NCI-H524 treated with DMSO at 0.1 percent for 48 hours (cell line): ENCODE measurements at places on chromosomes 3 and 15.

GRCh38 chr3:197942956-197943556 lies 6.9 kb upstream of the RPL35A start:
- DNase-seq, result peak; percentile 20

- no peak for DNase-seq
Observed at GRCh38 chr3:59425942-59426341, 376.1 kb upstream of the CFAP20DC start.

GRCh38 chr3:172918165-172918564 lies 167.6 kb downstream of the ECT2 start:
- DNase-seq, result no peak

- no peak for DNase-seq
Observed at GRCh38 chr15:62888623-62889022, 153.9 kb upstream of the TPM1 start.

GRCh38 chr3:27718459-27718858 lies 3.7 kb downstream of the EOMES start:
- DNase-seq, result no peak

GRCh38 chr3:13135811-13136321 lies 62.6 kb upstream of the IQSEC1 start:
- no peak for DNase-seq

DNA sequence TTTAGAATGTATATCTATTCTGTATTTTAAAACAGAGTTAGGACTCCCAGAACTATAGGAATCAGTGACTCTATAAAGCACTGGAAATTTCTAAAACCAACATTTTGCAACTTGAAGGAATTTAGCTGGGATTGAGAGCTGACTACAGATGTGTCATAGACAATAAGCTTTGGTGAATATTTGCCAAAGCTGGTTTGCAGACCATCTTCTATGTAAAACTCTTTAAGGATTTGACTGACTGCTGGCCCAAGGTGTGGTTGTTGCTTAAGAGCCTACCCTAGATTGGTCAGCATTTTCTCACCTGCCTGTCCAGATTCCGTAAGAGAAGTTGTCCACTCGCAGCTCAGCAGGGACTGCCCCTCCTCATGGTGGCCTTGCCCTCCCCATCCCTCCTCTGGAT lies 73.2 kb upstream of the GK5 start:
- no peak for DNase-seq

DNA sequence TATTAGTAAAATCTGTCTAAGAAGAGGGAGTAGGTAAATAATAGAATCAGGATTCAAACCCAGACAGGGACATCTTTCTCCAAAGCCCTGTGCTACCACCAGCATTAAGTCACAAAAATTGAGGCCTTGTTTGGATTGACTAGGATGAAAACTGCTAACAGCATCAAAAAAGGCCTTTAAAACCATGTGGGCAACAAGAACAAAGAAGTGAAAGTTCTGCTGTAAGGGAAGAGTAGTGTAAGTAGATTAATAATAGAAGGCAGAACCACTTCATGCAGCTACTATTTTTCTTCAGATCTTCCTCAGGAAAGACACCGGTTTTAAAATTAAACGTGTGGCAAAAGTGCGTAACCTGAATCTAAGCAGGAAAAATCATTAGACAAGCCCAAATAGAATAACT lies 15.3 kb upstream of the KBTBD12 start:
- no peak for DNase-seq

DNA sequence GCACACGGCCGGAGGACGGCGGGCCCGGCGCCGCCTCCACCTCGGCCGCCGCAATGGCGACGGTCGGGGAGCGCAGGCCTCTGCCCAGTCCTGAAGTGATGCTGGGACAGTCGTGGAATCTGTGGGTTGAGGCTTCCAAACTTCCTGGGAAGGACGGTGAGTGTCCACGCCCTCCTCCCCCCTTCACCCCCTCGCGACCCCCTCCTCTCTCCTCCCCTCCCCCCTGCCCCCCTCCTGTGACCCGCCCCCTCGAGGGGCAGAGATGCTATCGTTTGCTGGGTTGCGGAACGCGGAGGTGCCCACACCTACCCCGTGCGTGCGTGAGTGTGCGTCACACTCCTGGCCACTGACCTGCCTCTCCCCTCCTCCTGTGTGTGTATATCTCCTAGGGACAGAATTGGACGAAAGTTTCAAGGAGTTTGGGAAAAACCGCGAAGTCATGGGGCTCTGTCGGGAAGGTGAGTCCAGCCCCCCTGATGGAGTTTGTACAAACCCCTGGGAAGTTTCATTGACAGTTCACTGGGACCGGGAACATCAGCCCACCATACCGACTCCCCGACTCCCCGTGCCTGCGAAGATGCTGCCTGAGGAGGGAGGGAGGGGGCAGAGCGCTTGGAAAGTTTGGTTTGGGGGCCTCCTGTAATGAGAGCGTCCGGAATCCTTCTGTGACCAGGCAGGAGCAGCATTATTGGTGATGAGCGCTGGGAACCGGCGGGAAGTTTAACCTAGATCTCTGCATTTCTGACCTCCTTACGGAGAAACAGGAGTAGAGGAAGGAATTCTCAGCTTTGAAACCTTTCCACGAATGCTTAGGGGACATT lies 795 bp upstream of the SCAANT1 start:
- no peak for DNase-seq

DNA sequence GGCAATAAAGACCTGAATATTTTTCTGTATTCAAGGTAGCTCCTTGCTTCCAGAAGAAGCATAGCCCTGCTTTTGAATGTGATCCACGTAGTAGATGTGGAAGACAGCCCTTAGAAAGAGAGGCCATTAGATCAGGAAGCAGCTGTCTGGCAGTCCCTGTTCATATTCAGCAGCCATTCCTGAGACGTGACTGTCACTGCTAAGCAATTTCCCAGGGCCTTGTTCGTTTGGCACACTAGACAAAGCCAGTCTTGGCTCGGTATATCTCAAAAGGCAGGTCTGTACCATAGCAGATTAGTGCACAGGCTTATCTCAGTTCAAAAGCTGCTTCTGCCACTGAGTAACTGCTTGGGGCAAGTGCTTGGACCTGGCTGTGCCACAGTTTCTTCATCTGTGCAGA lies 287.8 kb upstream of the MCTP2 start:
- no peak for DNase-seq

DNA sequence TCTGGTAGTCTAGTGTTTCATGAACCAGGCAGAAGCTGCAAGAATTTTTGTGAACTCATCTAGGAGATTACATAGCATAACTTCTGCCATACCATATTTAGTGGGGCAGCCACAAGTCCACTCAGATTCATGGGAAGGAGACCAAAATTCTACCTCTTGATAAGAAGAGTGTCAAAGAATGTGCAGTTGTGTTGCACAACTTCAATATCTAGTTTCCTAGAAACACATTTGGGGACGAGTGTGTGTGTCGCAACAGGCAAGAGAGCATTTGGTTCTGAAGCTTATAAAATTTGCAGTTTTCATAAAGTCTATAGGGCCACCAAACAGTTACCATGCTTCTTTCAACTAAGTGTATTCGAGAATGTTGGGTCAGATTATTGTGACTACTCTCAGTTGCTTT lies 115.3 kb downstream of the KCNH8 start:
- no peak for DNase-seq

DNA sequence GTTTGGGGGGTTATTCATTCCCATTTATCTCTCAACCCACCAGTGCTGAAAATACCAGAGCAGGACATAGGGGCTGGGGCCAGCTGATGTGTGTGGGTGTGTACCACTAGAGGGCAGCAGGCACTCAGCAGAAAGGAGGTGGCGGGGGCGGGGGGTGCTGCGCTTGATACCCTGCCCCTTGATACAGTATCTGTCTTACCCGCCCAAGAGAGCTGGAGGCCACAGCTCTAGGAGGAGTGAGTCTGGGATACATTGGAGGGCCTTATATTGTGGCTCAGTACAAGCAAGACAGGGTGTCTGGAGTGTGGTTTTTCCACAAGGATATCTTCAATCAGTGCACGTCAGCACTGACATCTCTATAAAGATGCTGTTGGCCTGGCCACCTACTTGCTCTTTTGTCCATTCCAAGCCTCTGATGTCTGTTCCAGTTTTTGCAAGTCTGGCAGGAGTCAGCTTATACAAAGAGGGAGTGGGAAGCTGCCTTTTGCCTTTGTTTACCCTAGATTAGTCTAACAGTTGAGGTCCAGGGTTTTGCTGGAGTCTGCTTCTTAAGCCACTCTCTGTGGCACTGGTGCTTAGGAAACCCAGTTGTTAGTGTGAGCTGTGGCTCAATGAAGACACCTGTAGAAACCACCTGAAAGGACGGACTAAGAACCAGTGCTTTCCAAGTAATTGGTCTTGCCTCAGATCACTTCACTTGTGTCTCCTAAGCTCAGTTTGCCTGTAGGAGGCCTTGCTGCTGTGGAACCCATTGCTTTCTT lies 1.5 kb upstream of the RBM15B start:
- DNase-seq, result no peak

GRCh38 chr3:98974442-98974841 lies 72.9 kb upstream of the DCBLD2 start:
- DNase-seq, result no peak

DNA sequence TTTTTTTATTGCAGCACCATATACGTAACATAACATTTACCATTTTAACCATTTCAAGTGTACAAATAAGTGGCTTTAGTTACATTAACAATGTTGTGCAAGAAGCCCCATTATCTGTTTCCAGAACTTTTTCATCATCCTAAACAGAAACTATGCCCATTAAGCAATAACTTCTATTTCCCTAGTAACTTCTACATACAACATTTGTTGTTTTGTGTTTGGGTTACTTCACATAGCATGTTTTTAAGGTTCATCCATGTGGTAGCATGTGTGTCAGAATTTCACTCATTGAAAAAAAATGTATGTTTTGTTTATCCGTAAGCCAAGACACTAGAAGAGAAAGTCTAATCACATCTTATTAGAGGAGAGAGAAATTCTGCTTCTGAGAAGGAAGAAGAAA lies 450.5 kb upstream of the PDZRN3 start:
- no peak for DNase-seq

DNA sequence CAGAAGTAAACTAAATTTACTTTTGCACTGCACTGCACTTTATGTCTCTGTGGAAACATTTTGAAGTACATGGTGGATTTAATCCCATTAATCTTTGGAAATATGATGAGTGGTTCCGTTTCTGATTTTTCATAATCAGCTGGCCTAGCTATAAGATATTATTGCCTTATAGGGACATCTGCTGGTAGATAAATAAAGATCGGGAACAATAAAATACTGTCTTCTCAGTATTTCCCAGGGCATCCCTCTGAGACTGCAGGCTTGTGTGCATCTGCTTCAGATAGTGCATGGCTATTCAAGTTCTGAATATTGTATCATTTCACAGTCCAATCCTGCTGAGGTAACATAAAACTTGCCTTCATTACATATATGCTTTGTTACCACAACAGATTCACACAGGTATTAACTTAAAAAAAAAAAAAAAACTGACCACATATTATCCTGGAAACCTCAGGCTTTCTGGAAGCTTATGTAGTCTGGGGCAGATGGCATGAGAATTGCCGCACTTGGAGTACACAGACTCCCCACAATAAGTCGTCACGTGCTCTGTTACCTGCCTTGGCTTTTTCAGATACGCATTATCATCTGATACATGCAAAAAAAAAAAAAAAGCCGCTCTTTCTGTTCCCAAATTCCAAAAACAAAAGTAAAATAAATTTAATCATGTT lies 330.8 kb upstream of the AGTR1 start:
- DNase-seq, result peak; percentile 93

DNA sequence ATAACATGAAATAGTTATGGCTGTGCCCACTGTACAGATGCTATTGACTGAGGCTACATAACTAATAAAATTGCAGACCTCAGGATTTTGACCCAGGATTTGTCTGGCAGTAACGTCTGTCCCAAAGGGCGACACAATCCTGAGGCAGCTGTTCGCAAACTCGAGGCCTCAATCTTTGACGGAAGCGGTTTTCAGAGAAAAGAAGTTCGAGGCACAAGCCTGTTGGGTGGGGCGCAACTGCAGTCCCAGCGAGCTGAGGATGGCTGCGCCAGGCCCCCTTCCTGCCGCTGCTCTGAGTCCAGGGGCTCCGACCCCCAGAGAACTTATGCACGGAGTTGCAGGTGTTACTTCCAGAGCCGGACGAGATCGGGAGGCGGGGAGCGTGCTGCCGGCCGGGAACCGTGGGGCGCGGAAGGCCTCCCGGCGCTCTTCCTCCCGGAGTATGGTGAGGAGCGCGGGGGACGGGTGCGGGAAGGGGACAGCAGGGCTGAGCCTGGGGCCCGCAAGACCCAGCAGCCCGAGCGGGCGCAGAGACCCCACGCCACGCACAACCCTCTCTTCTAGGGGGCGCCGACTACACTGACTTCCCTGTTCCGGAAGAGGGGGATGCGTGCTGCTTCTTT lies at the start of gene PARP15:
PARP15 (plus strand) TSS at position 242 of the 623 bp plus-strand sequence; CDS start at position 260, 18 bp downstream.
- no peak for DNase-seq

DNA sequence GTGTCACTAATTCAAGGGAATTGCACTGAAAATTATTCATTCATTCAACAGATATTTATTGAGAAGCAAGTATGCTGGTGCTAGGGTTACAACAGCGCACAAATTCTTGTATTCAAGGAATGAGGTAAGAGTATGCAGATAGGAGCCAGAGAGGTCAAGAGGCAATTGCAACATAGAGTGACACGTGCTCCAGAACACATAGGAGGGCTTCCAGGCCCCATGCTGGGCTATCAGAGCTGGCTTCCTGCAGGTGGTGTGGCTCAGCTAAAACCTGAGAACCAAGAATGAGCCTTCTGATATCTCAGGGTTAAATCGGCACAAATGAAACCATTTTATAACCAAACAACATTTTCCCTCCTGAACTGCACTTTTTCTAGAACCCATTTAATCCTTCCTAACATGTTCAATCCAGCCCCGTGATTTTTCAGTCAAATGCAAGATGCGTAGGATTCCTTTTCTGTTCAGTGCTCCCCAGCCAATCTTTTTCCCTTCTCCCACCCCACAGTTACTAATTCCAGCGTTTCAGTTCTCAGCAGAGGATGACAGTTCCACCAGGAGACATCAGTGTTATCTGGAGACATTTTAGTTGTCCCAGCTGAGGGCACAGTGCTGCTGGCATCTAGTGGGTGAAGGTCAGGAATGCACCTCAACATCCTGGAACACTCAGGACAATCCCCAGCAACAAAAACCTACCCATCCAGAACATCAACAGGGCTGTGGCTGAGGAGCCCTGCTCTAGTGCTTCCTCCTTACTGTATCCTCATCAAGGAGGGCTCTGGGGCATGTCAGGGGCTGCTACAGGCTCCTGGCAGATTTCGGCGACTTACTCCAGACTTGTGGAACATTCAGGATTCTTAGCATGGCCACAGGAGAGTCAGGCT lies 13.1 kb downstream of the CCR5AS start:
- no peak for DNase-seq

GRCh38 chr3:157542711-157543500 lies 39.7 kb upstream of the VEPH1 start:
- peak; percentile 55 for DNase-seq

GRCh38 chr15:69727121-69727924 lies 274.7 kb downstream of the RPLP1 start:
- DNase-seq, result no peak

DNA sequence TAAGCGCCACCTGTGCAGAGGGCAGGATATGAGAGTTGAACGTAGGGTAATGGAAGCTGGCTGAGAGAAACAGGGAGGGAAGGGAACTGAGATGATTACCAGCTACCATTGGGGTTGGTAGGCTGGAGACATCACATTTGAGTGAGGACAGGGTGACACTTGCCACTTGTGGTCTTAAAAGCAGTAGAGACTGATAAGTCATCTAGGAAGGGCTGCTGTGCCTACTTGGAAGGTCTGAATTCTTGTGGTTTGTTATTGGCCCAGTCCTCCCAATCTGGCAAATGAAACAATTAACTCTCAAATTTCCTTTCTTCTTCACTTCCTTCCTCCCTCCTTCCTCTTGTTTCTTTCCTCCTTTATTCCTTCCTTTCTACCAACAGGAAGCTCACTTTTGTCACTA lies 46.8 kb downstream of the COL6A5 start:
- DNase-seq, result no peak

- no peak for DNase-seq
Observed at GRCh38 chr3:102646557-102646956, 211.7 kb downstream of the ZPLD1 start.

- DNase-seq, result no peak
Observed at GRCh38 chr3:140677764-140678163, at the start of gene TRIM42. Gene TRIM42 (plus strand): TSS chr3:140678064. CDS start chr3:140678230, 166 bp downstream.
